Retinal pigment epithelial cell (primary cell): ENCODE measurements at places on chromosomes 16 and 17.

DNA sequence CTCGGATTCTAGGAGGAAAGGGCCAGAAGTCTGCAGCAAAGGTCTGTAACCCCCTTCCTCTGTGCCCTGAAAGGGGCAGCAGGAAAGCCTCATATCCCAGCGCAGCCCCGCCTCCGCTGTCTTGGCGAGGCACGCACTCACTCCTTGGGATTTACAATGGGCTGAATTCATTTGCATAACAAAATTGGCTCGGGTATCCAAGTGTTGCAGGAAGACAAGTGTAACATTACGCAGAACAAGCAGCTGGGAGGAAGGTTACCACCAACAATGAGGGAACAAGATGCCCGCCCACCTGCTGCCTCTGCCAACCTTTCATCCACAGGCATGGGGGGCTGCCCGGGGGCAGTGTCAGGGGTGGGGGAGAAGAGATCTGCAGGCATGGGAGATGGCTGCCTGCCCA, 130.4 kb downstream of the MRM1 start:
- no peak for DNase-seq

GRCh38 chr16:89826531-89827382, 1.5 kb upstream of the SPIRE2 start:
- DNase-seq = no peak

- DNase-seq = no peak
Measured at GRCh38 chr16:86512301-86512859, 2.1 kb downstream of the FOXF1 start.

DNA sequence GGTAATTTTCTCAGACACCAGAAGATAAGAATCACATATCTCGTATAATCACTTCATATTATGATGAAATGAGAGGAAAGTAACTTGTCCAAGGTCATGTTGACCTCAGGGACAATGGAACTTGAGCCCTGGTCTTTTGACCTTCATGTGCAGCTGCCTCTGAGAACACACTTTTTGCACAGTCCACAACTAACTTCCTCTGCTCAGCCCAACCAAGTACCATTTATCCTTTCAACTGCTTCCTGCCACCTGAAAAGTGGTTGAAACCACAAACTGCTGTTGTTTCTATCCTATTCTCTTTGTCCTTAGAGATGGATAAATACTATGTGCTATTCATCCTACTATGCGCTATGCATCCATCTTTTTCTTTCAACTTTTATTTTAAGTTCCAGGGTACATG, 2.3 kb upstream of the CCL1 start:
- DNase-seq = no peak

DNA sequence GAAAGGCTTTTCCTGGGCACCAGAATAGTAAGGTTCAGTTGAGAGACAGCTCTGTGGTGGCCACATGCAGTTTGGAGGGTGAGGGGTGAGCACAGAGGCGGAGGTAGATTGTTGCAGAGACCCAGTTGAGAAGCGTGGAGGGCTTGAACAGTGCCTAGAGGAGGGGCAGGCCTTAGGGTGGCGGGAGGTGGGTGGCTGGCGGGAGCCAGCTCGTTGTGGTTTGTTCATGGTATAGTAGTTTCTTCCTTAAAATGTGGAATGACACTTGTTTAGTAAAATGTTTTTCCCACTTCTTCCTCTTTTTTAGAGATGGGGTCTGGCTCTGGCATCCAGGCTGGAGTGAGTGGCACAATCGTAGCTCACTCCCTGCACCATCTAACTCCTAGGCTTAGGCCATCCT, 14.2 kb downstream of the USP10 start:
- no peak for DNase-seq

DNA sequence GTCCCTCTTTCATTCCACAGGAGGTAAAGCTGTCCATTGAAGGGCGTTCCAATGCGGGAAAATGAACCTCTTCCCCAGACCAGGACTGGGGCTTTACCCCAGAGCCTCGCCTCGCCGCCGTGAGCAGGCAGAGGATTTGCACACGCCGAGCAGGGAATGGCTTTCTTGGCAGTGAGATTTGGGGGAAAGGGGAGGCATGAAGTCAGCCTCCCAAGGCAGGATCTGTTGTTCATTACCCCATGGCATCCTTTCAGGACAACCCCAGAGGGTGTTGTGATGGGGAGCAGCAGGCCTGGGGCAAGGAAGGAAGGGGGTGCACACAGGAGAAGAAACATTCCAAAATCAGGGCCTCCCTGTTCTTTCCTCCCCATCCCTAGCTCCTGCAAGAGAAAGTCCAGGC, 6.0 kb downstream of the ATXN1L start:
- no peak for DNase-seq

DNA sequence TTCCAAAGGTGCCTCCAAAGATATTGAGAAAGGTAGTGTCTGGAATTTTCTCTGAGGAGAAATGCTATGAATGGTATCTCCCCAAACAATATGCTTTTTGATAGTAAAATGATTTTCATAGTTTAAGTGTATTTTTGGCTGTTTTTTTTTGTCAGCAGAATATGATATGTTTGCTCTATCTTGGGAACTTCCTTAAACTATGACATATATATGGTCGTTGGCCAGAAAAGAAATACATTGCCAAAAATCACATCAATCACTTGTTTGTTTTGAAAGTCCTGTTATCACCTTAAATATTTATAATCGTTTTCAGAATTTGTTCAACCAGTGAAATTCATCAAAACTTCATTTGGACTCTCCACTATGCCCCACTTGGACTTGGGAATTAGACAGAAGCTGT, 816.9 kb downstream of the CDH11 start:
- DNase-seq = no peak

DNA sequence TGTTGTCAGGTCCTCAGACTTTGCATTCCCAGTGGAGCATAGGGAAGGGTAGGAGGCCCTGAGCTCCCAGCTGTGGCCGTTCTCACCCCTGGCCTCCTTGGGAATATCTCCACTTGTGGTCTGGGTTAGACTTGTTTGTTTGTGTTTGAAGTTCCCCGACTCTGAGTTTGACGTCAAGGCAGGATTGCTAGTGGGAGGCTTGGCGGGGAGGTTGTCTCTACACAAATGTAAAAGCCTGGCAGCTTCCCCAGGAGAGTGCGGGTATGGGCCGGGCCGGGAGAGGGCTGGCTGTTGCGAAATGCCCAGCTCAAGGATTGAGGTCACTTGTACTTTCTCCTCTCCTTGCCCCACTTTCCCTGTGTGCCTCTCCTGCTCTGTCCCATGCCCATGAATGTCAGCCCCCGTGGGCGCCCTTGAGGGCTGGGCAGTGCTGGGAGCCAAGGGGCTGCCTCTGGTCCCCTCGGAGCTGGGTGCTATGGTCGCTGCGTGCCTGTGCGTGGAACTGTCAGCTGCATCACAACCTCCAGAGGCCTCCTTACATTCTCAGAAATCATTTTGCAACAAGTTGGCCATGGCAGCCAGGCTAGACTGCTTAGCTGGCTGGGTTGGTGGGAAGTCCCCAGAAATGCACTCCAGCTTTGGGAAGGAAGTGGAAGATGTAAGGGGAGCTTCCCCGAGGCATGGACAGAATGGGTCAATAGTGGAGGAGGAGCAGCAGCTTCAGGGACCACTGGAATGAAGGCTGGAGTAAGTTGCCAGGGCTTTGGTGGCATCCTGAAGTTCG, 84.3 kb downstream of the KSR1 start:
- peak; percentile 90 for DNase-seq

- no peak for DNase-seq
Measured at GRCh38 chr16:67413978-67414911, 2.0 kb downstream of the ZDHHC1 start.

DNA sequence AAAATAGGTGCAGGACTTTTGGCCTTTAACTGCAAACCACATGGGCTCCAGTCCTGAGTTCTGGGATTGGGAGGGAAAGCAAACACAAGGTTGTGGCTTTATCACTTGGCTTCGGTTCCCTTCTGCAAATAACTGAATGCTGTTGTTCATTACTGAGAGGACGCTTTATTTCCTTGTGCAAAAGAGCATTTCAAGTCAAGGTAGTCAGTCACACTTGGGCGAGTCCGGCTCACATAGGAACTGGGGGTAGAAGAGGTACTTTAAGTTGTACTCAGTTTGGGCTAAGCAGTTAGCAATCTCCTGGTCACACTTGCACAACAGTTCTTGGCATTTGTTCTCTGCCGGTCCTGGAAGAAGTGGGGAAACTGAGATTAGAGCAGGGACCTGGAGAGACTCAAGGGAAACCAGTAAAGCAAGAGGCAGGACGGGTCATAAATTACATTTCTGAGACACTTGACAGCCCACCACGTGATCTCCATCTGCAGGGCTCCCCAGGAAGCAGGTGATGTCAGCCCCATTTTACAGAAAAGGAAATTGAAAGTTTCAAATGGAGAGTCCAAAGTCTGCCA, 21.6 kb downstream of the PLA2G10 start:
- DNase-seq = no peak

GRCh38 chr17:72344613-72345012, 223.8 kb downstream of the SOX9 start:
- no peak for DNase-seq

GRCh38 chr17:278055-278675, 74.4 kb downstream of the RPH3AL start:
- no peak for DNase-seq

DNA sequence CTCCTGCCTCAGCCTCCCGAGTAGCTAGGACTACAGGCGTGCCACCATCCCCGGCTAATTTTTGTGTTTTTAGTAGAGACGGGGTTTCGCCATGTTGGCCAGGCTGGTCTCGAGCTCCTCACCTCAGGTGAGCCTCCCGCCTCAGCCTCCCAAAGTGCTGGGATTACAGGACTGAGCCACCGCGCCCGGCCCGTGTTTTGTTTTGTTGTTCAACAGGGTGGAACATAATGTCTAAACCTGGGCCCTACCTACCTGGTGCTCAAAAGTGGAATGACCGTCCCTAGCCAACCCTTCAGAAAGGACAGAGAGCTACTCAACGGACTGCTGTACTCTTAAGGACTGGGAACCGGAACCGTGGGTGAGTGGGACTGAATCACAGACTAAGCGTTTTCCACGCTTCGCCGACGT, 772 bp upstream of the KIF22 start:
- DNase-seq = no peak

GRCh38 chr16:57444711-57445110, 2.5 kb downstream of the CIAPIN1 start:
- no peak for DNase-seq

- DNase-seq = no peak
Measured at GRCh38 chr17:12421646-12422306, 243.9 kb upstream of the MYOCD start.

- DNase-seq = no peak
Measured at GRCh38 chr16:88744577-88745521, 38.5 kb downstream of the CTU2 start.

GRCh38 chr17:57338257-57338914, 82.1 kb downstream of the MSI2 start:
- no peak for DNase-seq

DNA sequence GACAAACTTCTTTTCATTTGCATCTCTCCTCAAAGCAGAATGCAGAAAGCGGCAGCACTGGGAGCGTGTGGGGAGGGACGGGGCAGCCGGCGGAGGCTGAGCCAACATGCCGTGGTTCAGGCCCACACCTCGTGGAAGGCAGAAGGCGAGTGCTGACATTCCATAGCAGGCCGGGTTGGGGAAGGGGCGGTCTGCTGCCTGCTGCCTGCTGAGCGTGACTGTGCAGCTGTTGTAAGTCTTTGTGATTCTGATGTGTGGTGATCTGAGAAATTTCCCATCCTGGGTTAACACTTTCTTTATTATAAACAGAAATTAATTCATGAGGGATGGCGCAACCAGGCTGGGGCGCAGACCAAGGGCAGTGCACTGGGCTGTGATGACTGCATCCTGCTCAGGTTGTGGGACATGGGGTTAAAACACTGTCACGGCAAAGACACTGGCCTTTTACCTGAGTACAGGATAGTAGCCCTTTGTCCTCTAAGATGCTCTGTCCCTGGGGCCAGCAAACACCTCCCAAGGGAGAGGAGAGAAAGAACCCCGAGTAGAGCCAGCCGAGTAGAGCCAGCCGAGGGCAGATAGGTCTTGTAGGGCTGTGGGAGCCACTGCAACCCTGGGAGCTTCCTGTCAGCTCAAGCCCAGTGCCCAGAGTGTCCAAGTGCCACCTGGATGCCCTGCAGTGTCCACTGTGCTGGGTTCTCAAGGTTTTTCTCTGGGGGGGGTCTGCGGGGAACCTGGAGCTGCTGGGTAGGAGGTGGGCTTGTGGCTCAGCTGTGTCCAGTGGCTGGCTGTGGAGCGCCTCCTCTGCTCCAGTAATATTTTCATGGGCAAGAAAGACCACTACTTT, 8.8 kb upstream of the DNASE1 start:
- DNase-seq = peak; percentile 39

DNA sequence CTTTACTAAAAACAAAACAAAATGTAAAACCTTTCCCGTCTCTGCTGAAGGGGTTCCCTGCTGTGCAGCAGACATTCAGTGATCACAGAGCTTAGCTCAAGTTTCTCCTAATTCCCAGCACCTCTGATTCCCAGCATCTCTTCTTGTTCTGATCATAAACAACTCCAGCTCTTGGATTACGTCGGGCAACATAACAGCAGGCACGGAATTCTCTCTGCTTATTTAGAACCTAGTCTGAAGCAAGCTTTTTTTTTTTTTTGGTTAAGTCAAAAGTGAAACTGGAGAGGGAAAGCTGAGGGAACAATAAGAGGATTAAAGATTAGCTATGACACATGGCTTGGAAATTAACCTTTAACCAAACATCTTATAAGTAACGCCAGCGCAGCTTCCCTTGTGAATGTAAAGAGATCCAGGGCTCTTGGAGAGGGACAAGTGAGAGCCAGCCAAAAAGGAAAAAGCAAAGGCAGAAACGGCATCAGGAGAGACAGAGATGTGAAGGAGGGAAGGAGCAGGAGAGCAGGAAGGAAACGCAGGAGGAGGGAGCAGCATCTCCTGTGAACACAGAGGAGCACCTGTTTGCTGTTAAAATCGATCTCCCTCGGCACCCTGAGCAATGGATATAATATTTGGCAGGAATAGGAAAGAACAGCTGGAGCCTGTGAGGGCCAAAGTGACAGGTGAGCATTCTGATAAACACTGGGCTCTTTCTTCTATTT, at the start of gene BCO1:
TSS of gene BCO1 (plus strand) at position 394 of the 716 bp plus-strand sequence. CDS start at position 614, 220 bp downstream.
- DNase-seq = peak; percentile 98

- peak; percentile 49 for DNase-seq
Measured at GRCh38 chr17:50219342-50219741, 17.9 kb upstream of the COL1A1 start.

GRCh38 chr17:40417258-40417608, 463 bp downstream of the TOP2A start:
- DNase-seq = no peak

DNA sequence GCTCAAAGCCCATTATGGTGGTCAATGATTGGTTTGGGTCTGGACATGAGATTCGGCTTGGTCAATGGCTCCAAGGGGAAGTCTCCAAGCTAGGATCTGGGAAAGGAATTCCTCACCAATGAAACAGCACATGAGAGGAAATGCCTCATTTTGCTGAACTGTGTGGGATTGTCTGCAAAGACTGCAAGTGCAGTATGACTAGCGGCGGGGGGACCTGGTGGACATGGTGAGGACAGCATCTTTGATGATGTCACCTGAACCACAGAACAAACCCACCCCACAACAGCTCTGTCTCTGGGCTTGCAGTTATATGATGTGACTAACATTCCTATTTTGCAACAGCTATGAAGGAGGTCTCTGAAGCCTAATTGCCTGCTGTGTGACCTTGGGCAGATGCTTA, 50.6 kb upstream of the NKD1 start:
- DNase-seq = no peak
